ENCODE measurements at places on chromosomes 1 and 21.
A peak's percentile ranks its signal among the peaks of the same experiment; 100 is the strongest.

GRCh38 chr1:214447557-214447871 lies 103.9 kb downstream of the PTPN14 start:
- no peak for DNase-seq

GRCh38 chr1:26991310-26992116 lies 2.0 kb upstream of the TRNP1 start:
- DNase-seq: no peak

- no peak for DNase-seq
These were observed 613.5 kb downstream of the LMO4 start for GRCh38 chr1:87942165-87942564.

- no peak for DNase-seq
These were observed 198.6 kb downstream of the SIPA1L2 start for GRCh38 chr1:232431326-232431725.

- DNase-seq: no peak
These were observed 785.1 kb upstream of the ADGRL4 start for GRCh38 chr1:79791488-79792218.

DNA sequence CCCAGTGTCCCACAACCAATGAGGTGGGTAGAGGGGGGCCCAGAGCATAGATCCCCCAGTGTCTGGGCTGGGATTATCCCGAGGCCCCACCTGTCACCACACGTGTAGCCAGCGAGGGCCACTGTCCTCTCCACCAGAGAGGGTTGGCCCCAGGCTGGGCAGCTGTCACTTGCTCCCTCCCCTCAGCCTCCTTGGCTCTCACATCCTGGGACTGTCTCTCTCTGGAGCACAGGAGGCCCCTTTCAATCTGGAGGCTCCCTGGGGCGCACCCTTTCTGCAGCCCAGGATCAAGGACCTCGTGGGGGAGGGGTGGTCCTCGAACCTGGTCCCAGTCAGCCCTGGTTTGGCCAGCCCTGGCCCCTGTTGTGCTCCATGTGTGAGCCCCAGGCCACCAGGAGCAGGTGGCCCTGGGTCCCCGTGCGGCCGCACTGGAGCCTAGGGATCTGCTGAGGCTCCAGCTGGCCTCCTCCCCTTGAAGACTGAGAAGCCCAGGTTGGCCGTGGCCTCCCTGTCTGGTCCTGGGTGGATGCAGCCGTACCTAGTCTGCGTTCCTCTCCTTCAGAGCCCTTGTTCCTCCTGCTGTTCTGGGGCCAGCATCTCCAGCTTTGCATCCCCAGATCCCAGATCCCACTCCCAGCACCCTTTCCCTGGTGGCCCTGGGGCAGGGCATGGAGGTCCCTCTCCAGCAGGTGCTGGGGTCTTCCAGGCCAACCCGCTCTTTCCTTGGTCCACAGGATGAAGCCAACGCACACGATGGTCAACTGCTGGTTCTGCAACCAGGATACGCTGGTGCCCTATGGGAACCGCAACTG lies 6.7 kb downstream of the TMEM201 start:
- DNase-seq: no peak

GRCh38 chr1:27438621-27439061 lies 46.2 kb downstream of the GPR3 start:
- DNase-seq: no peak

GRCh38 chr1:218297867-218298266 lies 12.8 kb downstream of the RRP15 start:
- DNase-seq: no peak

GRCh38 chr1:117388328-117388727 lies 21.1 kb downstream of the MAN1A2 start:
- DNase-seq: no peak

- DNase-seq: no peak
These were observed 20.3 kb downstream of the KCNQ4 start for GRCh38 chr1:40803902-40804301.

DNA sequence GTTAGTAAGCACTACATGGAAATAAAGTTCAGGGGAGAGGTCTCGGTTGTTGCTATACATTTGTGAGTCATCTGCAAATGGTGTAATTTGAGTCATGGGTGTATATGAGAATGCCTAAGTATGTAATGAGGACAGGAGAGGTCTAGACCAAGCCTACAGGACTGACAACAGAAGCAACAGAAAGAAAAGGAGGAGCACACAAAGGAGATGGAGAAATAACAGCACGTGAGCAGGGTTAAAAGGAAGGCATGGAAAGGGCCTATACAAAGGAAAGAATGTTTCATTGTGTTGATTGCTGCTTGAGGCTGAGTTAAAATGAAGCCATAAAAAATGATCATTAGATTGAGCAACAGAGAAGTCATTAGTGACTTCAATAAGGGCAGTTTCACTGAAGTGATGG lies 28.0 kb upstream of the PRKAA2 start:
- DNase-seq: no peak

GRCh38 chr21:15219039-15219438 lies 154.2 kb upstream of the NRIP1 start:
- no peak for DNase-seq

GRCh38 chr1:158564608-158565007 lies 5.8 kb downstream of the OR6P1 start:
- DNase-seq: no peak

- no peak for DNase-seq
These were observed 11.2 kb downstream of the WRAP73 start for GRCh38 chr1:3638676-3639075.

DNA sequence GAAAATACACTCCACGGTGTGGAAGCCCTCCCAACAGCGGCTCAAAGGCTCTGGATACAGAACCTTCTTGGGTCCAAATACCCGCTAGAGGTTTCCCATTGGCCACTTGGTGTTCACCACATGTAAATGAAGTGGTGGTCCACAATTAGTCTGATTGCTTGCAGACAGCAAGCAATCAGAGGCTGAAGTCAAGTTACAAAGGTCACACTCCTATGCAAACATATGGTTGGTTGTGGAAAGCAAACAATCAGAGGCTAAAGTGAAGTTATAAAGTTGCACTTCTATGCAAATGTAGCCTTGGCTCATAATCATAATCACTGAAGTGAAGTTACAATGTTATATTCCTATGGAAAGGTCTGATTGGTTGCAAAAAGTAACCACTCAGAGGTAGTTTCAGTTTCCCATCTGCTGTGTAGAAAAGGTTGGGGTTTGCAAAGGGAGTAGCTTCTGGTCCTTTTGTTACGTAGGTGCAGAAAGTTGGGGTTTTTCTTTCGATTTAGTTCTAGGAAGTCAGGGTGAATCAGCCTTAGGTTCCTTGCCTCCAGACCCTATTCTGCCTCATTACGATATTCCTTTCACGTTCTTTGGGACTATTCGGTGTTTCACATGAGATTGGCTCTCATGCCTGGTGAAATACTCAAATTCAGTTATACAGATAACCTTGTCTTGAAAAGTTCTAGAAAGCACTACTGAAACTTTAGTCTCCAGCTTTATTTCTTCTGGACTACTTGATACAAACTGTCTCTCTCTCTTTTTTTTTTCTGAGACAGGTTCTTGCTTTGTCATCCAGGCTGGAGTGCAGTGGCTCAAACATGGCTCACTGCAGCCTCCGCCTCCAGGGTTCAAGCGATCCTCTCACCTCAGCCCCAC lies 36.7 kb upstream of the MTF2 start:
- no peak for DNase-seq

GRCh38 chr1:213274140-213274539 lies 223.1 kb downstream of the RPS6KC1 start:
- DNase-seq: no peak

- DNase-seq: no peak
These were observed 61.2 kb downstream of the ANKRD13C start for GRCh38 chr1:70293186-70293843.

- DNase-seq: no peak
These were observed 7.1 kb downstream of the ZBTB21 start for GRCh38 chr21:42003051-42003461.

GRCh38 chr1:201317551-201317950 lies 34.2 kb downstream of the PKP1 start:
- DNase-seq: no peak

GRCh38 chr1:17575797-17576518 lies 36.5 kb downstream of the ARHGEF10L start:
- no peak for DNase-seq

- no peak for DNase-seq
These were observed 7.3 kb downstream of the SCNN1D start for GRCh38 chr1:1287288-1288110.

DNA sequence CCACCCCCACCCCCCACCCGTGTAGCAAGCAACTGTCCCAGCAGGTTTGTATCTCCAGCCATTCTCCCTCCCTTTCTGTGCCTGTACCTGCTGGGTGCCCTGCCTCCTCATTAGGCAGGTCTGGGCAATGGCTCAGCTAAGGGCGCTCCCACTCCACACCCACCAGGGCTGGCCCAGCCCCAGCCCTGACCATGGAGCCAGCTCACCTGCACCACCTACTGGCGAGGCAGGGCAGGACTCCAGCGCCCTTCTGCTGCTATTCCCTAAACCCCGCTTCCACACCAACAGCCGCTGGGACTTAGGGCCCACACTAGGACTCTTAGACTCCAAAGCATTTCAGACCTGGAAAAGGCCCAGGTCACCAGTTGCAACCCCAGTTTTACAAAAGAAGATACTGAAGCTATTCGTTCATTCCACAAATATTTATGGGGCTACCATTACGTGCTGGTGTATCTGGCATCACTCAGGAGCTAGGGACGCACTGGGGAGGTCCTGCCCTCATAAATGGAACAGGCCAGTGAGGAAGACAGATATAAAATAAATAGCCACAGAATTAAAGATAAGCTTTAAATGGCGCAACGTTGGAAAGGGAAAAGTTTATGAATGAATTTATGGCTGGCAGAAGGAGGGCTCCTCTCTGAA lies 24.0 kb downstream of the PGLYRP3 start:
- DNase-seq: no peak

- DNase-seq: no peak
These were observed 44.4 kb downstream of the SMG7 start for GRCh38 chr1:183516725-183517124.

- no peak for DNase-seq
These were observed 107.2 kb downstream of the C1orf21 start for GRCh38 chr1:184493987-184494388.

- DNase-seq: peak; percentile 35
These were observed 17.7 kb upstream of the LRRN2 start for GRCh38 chr1:204703268-204703664.

GRCh38 chr1:84505493-84506001 lies 639 bp upstream of the SPATA1 start:
- DNase-seq: no peak

DNA sequence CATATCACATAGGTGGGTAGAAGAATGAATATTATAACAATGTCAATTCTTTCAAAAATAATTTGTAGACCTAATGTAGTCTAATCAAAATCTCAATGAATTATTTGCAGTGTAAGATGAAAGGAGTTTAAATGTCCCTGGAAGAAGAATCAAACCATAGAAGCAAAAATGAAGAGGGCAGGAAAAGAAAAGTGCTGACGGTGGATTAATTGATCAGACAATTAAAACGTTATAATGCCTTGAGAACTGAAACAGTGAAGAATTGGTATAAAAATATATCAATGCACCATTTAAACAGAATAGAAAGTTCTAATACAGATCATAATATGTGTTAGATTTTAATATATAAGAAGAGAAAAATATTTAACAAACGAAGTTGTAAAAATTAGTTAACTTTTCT lies 109.8 kb downstream of the TYW3 start:
- DNase-seq: no peak

- no peak for DNase-seq
These were observed 411.6 kb downstream of the SMYD3 start for GRCh38 chr1:246095443-246095842.

- DNase-seq: no peak
These were observed 1.2 kb upstream of the KCNE1 start for GRCh38 chr21:34513129-34513675.

- no peak for DNase-seq
These were observed 103.9 kb upstream of the DNAH14 start for GRCh38 chr1:224825525-224826000.

DNA sequence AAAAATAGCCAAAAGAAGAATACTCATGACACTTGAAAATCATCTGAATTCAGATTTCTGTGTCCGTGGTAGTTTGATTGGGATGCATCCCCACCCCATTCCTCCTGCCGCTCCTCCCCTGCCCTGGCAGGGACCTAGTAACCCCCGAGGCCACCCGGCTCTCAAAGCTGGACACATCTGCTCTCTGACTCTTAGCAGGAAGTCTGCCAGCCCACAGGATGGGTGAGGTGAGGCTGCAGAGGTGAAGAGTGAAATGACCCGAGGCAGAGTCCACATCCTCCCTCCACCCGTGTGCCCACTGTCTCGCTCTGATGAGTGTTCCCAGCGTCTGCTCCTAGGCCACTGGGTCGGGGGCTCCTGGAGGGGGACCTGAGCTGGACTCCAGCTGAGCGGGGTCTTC lies 308.5 kb upstream of the VAMP3 start:
- no peak for DNase-seq

DNA sequence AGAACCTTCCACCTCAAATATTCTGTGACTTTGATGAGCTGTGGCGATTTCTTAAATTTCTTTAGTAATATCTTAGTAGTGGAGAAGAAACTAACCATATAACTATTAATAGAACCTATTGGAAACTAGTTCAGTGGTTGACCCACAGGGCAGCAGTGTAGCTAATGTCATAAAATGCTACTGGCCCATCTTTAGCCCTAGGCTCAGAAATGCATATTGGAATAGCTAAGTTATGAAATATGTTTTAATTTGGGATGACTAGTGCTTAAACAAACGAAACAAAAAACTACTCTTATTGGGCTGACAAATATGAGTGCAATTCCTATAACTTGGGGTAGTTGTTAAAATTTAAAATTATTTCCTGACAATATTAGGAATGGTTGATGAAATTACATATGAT lies 20.2 kb downstream of the MACO1 start:
- DNase-seq: no peak

DNA sequence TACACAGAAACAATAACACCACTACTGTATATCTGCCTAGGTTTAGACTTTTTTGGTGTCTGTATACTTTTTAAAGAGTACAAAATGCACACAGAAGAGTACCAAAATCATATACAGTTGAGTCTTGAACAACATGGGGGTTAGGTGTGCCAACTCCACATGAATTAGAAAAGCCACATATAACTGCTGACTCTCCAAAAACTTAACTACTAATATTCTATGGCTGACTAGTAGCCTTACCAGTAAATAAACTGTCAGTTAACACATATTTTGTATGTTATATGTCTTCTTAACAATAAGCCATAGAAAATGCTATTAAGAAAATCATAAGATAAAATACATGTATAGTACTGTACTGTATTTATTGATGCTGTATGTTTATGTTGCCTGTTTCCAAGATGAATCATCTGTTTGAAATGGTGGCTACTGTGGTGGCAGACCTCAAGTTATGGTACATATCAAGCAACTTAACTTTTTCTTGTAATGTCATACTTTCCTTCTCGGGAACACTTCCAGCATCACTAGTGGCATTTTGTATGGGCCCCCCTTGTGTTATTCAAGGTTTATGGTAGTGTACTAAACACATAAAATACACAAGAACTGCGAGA lies 71.2 kb downstream of the LHX4 start:
- DNase-seq: no peak

DNA sequence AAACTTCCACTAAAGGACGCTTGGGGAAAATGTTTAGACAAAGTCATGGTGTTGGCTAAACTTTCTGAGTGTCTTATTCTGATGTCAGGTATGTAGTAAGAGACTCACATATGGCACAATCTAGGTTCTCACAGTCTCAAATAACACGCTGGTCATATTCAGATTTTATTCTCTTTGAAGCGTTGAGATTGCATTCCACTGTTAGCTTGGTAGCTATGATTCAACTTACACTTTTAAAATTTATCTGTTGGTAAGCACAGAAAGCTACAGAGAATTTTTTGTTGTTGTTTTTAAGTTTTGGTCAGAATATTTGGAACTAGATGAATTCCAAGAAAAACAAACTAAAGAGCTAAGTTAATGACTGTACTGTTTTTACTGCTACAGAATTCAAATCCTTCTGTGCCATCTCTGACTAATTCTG lies 126.7 kb downstream of the PRRX1 start:
- no peak for DNase-seq

- no peak for DNase-seq
These were observed 127.9 kb downstream of the TIAM1 start for GRCh38 chr21:31216206-31216605.
